NCI-H460 (cell line): ENCODE measurements at places on chromosomes 3 and 15.

DNA sequence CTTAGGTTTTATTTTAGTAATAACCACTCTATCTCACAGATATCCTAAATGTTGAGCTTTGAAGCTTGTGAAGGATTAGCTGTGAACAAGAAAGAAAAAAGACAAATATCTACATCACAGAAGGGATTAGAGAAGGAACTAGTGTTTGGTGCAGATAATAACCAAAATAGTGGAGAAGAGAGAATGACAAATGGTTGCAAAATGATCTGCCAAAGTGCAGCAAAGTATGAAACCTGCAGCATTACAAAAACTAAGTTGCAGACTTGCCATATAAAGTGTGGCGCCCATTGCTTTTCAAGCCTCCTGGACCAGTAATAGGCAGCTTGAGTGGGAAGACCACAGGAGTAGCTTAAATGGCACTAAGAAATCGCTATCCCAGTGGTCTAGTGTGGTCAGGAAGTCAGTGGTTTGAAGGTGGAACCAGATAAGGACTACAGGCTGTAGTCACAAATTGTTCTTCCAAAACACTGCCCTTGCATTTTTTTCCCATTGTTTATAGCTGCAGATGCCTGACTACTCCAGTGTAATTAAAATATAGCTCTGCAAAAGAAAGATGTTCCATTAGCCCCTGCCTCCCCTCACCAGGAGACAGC is 20.7 kb downstream of the TPM1 start:
- DNase-seq = no peak

DNA sequence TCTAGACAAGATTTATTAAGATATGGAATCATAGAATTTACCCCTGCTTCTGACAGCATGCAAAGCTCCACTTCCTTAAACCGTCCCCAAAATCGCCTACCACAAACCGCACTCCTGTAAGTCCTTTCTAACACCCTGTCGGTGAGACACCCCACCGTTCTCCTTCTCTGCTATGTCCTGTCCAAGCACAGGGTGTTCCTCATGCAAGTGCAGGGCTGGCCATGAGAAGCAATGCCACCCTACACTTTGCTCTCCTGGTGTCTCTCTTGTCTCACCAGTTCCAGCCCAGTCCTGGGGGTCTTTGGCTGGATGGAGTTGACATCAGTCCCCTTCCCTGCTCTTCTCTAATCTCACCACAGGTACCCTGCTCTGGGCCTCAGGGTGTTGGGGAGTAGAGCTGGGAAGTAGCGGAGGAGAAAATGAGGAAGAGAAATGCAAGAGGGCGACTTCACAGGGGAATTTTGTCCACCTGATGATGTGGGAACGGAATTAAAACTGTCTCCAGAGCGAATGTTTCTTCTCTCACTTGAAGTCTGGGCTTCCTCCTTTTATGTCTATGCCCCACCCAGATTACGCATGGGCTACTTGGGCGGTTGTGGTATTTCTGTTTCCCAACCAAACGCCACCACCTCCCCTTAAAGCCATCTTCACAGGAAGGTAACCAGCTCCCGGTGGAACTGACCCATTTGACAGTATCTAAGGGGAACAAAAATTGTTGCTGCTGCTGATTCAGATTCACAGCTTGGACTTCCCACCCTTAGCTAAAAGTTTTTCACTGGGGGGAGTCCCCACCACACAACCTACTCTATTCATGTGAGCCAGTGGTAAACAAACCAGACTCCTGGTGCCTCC is 49.9 kb downstream of the CASR start:
- no peak for DNase-seq

- no peak for DNase-seq
Measured at GRCh38 chr15:51904931-51905330, 66.6 kb downstream of the LEO1 start.

DNA sequence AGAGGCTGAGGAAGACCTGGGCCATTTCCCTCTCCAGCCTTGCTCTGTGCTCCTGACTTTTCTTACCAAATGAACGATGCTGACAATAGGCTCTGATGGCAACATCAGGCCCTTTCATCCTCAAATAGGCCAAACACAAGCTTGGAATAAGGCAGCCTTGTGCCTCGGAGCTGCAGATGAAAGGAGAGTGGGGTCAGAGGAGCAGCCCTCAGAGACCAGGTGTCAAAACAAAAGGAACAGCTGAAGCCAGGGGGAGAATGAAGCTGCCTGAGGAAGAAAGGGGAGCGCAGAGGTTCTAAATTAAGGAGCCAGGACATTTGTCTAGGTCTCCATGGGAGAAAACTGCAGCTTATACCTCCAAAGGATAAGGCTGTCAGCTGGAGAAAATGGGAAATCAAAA is 5.1 kb downstream of the BFSP2 start:
- DNase-seq = no peak

- no peak for DNase-seq
Measured at GRCh38 chr3:56923526-56924224, 121.9 kb upstream of the ARHGEF3 start.

DNA sequence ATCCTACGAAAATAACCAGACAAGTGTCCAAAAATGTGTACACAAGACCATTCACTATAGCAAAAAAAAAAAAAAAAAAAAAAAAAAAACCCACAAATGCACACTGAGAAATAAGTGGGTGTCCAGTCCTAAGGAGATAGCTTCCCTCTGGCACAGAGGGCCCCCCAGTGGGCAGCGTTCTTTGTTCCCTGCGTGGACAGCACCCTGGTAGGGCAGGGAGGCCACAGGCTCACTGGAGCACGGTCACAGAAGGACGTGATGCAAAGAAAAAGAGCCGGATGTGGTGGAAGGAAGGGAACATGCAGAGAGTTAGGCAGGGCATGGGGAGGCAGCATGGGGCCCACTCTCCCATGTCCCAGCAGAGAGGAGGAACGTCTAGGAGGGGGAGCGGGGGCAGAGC is 210.7 kb upstream of the NSMCE3 start:
- DNase-seq = no peak

- DNase-seq = no peak
Measured at GRCh38 chr3:54744291-54744690, 183.6 kb downstream of the LRTM1 start.

DNA sequence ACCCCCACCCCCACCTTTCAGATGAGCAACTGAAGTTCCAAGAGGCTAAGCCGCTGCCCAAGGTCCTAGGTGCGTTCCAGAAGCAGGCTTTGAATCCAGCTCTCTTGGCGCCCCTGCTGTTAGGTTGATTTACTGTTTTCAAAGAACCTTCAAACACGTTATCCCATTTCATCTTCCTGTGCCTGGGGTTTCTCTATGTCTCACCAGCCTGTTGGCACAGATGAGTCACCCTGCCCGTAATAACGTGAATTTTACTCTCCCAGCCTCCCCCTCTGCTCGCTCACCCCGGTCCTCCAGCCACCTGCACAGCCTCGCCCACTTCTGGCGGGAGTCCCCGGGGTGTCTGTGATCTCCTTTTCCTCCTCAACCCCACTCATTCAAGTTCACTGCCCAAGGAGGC is 13.0 kb upstream of the TSEN2 start:
- no peak for DNase-seq

GRCh38 chr15:70753101-70753829 is 10.1 kb downstream of the UACA start:
- DNase-seq = no peak

DNA sequence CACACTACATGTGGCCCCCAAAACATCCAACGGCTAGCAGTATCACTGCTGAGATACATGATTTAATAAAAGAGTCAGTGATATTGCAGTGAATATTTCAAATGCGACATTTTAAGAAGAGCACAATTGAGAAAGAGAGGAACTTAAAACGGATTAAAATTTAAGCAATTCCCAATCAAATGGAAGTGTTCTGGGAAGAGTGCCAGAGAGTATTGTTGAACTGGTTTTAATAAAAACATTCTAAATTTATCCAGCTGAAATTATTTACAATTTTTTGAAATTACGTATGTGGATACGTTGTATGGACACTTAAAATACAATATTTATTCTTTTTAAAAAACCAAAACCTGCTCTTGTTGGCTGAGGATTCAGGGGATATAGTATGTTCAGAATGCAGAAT is 117.7 kb downstream of the C3orf38 start:
- DNase-seq = no peak

GRCh38 chr15:53437985-53438841 is 321.2 kb downstream of the WDR72 start:
- no peak for DNase-seq

DNA sequence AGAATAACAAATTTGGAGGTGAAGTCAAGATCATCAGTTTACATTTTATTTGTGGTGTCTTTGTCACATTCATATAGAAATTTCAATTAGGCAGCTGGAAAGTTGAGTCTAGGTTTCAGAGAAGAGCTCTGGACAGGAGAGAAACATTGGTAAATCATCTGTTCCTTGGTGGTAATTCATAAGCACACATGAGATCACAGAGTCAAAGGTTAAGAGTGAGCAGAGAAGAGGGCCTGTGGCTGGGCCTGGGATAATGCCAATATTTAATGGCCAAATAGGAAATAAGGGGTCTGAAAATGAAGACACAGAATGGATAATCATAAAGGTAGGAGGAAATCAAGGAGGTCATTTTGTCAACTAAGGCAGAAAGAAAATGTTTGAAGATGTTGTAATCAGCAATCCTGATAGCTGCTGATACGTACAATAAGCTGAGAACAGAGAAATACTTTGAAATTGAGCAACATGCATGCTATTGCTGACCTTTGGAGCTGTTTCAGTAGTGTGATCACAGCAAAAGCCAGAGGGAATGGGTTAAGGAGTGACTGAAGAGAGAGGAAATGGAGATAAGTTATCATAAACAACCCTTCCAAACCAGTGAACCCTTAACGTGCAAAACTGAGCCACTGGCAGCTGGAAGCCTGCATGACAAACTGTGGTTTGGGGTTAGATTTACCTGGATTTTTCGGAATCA is 692.8 kb downstream of the AGBL1 start:
- no peak for DNase-seq

- no peak for DNase-seq
Measured at GRCh38 chr15:89812011-89812846, 2.4 kb downstream of the ANPEP start.

GRCh38 chr3:1501406-1502115 is 408.7 kb downstream of the CNTN6 start:
- DNase-seq = no peak

GRCh38 chr3:8524249-8524648 is 22.6 kb downstream of the LMCD1 start:
- no peak for DNase-seq
